ENCODE measurements at places on chromosomes 3 and 15. TPM values are rescaled to one million over a fixed set of nuclear protein-coding genes. Genes with fewer than 3 reads are reported as not detected.

DNA sequence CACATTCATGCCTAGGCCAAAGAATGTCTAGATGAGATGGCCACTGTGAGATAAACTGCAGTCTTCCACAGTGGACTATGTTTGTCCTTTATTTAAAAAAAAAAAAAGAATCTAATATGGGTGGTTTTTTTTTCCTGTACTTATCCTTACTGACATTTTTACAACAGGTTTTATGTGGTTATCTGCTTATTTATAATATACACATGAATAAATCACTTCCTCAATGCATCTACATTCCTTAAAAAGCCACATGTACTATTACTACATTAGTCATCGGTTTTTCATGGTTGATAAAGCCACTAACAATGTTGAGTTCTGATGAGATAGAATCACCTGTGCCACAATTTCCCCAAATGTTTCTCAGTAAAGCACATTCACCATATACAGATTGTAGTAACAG lies 341.3 kb upstream of the THBS1 start:
- no peak for DNase-seq

DNA sequence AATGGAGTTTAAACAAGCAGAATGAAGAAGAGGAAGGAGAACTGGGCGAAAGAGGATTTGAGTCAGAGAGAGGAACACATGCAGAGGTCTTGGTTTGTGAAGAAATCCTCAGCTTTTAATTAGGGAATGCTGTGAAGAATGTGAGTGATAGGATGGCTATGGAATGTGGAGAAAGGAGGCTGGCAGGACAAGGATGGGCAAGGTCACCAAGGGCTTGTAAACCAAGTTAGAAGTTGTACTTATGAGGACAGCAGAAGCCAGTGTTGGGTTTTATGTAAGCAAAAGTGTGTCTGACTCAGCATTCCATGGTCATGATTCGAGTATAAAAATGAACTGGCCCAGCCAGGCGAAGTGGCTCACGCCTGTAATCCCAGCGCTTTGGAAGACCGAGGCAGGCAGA lies 60.0 kb upstream of the IL12A start:
- DNase-seq, result no peak

RPS27L gene
- total RNA-seq, result 234 TPM

- DNase-seq, result no peak
Measured at GRCh38 chr15:39128746-39129145, 452.1 kb upstream of the THBS1 start.

DNA sequence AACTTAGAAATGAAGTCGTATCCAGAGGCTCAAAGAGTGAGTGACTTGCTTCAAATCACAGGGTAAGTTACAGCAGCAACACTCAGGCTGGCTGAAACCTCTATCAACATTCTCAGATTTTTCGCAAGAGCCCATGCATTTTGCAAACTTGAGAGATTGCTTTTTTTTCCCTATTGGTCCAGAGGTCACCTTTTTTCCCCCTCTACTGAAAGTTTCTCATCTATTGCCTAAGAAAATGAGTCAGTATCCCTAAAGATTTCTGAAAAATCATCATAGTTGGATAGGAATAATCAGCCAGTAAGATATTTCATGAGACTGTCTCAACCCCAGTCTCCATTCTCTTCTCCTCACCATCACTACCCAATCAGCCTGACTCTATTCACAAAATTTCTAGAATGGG lies 410.6 kb downstream of the FOXP1 start:
- no peak for DNase-seq

USF3 gene
- total RNA-seq, result 31.4 TPM

TMC3 gene
- not detected for total RNA-seq

SLC15A2 gene
- total RNA-seq, result 4.5 TPM

GRCh38 chr3:74640211-74640610 lies 25.8 kb upstream of the CNTN3 start:
- DNase-seq, result no peak

DNA sequence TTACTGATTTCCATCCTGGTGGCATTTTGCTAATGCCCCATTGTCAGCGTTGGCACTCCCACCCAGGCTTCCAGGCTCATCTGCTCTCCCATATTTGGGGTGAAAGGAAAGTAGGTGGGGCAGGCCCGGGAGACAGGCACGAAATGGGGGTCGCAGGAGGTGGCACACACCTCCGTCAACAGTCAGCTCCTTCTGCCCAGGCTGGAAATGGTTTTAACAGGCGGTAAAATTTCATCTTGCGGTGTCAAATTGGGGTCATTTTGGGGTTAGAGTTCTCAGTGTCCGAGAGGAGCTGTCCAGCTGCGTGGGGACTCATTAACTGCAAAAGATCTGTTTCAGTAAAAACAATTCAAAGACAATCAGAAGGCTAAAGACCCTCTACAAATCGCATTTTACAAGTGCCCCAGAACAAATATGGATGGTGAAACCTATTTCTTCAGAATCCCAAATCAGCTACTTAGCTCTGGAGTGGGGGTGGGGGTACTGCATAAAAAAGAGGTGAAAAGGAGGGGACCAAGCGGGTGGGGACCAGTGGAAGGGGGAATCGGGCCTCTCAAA lies 4.2 kb upstream of the MEIS2 start:
- DNase-seq, result no peak

DNA sequence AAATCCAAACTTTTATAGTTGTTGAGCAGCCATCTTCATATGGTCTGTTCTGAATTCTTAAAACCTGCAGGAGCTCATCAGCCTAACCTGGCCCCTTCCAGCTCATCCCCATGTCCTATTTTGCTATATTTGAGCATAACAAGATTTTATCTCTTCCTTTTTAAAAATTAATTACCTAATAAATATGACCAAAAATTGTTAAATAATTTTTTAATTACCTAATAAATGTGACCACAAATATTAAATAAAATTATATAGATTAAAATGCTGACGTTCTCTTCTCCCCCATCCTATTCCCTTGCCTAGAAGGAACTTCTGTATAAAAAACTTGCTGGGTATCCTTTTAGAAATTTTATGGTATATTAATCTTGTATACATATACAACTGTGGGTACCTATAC lies 43.7 kb downstream of the OXNAD1 start:
- no peak for DNase-seq

LRRC2 gene
- total RNA-seq, result 1.8 TPM

DNA sequence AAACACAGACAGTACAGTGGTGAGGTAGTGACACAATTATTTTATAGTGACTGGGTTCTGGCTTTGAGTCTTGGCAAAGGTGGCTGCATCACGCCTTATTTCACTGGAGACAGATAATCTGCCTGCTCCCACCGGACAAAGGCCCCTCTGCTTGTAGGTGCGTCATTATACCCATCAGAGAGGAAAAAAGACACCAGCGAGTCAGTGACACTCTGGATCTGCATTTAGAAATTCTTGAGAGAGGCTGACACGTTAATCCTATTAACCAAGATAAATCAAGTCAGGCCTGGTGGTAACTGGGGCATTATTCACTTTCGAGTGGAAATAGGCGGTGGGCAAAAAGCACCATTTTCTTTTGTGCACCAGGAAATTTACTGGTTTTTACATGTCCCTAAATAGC lies 76.2 kb downstream of the NR2F2 start:
- DNase-seq, result no peak

PTH1R gene
- total RNA-seq, result 4.6 TPM

DNA sequence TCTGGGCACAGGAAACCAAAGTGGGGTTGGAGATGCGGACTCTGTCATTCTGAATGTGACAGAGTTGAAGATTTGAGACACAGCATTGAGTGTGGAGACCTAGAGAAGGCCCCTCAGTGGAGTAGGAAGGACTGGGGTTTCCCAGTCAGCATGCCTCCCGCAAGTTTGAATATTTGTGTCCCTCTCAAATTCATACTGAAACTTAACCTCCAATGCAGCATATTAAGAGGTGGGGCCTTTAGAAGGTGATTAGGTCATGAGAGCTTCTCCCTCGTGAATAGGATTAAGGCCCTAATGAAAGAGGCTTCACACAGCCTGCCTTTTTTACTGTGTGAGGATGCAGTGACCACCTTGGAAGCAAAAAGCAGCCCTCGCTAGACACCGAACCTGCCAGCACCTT lies 8.0 kb downstream of the HDDC3 start:
- no peak for DNase-seq

MRPS22 gene
- total RNA-seq, result 52.0 TPM

FILIP1L gene
- 8.9 TPM for total RNA-seq

OXTR gene
- 0.52 TPM for total RNA-seq
